ENCODE measurements at places on chromosomes 5 and 9.

GRCh38 chr9:2260417-2261306, 245.5 kb downstream of the SMARCA2 start:
- no peak for DNase-seq

DNA sequence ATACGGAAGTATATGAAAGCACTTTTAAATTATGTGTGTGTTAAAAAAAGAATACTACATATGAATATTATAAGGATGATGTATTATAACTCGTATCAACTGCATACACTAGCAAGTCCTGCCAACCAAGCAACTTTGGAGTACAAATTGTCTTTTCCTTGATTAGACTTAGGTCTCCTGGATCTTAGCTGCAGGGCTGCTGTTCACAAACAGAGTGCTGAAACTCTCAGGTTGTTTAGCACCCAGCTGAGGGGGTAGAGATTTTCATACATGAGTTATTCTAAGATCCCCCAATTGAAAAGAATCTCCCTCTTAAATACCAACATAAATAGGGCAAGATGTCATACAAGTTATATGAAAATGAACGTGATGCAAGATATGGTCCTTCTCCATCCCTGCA, 149.8 kb upstream of the TNC start:
- DNase-seq: no peak

DNA sequence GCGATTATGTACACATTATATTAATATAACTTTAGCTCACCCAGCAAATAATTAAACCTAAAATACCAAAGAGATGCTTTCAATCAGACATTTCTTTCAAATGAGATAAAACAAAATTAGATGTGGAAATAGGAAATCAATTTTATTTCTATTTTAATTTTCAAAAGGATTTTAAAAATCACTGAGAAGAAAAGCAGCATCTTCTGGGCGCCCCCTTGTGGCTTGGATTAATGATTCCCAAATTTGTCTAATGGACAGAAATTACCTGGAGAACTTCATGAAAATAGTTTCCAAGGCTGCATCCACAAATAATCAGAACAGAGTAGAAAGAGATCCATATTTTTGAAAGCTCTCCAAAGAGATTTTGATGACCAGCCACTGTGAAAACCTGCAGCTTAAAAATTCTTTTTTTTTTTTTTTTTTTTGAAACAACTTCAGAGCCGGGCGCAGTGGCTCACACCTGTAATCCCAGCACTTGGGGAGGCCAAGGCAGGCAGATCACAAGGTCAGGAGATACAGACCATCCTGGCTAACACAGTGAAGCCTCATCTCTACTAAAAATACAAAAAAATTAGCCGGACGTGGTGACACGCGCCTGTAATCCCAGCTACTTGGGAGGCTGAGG, 50.9 kb upstream of the CEMIP2 start:
- DNase-seq: peak; percentile 67

DNA sequence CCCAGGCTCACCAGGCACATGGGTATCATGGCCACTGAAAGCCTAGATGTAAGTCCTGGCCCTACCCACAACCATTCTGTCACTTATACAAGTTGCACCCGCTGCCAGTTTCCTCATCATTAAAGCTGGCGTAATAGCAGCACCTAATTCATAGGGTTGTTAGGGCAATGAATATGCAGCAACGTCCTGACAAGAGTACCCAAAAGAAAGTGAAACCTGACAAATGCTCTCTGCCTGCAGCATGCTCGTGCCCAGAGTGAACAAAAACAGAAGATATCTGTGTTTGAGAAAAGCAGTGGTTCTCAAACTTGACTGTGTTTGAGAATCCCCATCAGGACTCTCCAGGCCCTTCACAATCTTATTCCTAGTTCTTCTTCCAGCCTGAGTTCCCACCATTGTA, 632.4 kb downstream of the SEMA5A start:
- no peak for DNase-seq

- no peak for DNase-seq
Observed at GRCh38 chr5:36058776-36059175, 7.9 kb downstream of the UGT3A2 start.

DNA sequence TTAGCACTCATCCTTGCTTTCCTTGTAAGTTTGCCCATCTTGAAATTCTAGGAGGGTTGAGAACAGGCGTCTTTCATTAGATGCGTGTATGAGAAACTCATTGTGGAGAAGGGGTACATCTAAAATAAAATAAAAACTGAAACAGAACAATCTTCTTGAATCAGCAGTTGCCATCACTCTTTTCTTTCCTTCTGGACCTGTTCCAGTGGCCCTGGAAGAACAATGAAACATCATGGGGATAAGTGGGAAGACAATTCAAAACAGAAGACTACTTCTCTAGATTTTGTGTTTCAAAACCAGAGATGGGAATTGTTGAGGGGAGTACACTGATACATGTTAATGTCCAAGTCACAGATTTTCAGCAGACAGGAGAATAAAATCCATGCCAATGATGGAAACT, 59.9 kb downstream of the SLC1A3 start:
- no peak for DNase-seq

Data from stimulated activated CD8-positive, alpha-beta memory T cell treated with anti-CD3 and anti-CD28 coated beads, Interleukin-4, amount 100 ng/mL, for 48 hours (primary cell).